ENCODE measurements at places on chromosomes 5 and 9. TPM values are rescaled to one million over a fixed set of nuclear protein-coding genes. Genes with fewer than 3 reads are reported as not detected.

GRCh38 chr5:174187481-174187880 is 142.0 kb downstream of the NSG2 start:
- no peak for DNase-seq

- DNase-seq = no peak
These were observed 1.3 kb upstream of the INIP start for GRCh38 chr9:112719241-112719691.

- DNase-seq = peak; percentile 80
These were observed 13.0 kb downstream of the SH3PXD2B start for GRCh38 chr5:172441262-172441751.

DNA sequence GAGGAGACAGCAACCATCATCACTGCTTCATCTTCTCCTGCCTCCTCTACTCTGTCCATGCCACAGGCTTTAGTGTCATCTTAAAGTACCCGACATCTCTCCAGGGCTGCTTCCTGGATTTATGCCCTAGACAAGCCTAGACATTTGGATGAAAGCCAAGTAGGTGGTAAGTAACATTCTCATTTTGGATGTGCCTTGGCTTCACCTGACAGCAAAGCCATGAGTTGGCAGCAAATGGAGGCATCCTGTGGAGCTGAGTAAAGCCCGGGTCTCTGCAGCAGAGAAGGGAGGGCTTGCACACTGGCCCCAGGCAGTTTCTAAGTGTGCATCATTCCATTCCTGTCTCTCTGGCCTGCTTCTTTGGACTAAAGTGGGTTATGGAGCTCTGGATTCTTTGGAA is 299.1 kb downstream of the DMAC1 start:
- DNase-seq = no peak

GRCh38 chr5:80387063-80387768 is 20.6 kb upstream of the ZFYVE16 start:
- no peak for DNase-seq

GRCh38 chr5:55234121-55234700 is 803 bp upstream of the CCNO start:
- no peak for DNase-seq

GRCh38 chr5:99590806-99591205 is 662.0 kb upstream of the CHD1 start:
- no peak for DNase-seq

C8G gene
- not detected for total RNA-seq

WWC1 gene
- not detected for total RNA-seq

FRMD3 gene
- total RNA-seq = 5.9 TPM

ZFP37 gene
- total RNA-seq = 7.4 TPM

Data from sigmoid colon (tissue), 7 donors.